HEK293T (cell line): ENCODE measurements at places on chromosomes 6 and 20.

DNA sequence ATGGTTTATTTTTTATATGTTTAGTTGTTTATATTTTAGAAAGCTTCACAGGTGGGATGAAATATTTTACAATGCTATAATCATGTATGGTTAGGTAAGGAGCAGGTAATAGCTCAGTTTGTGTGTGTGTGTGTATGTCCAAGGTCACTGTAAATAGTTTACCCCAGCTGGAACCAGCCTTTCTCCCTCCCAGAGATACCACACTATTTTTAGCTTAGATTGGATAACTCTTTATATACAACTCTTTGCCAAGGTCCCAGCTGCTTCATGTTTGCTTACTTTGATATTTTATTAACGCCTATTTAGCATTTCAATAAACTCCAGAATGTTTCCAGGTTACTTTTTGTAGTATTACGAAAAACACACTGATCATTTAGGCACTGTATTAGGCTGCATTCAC lies 1.8 kb upstream of the PEX7 start:
- no peak for DNase-seq

DNA sequence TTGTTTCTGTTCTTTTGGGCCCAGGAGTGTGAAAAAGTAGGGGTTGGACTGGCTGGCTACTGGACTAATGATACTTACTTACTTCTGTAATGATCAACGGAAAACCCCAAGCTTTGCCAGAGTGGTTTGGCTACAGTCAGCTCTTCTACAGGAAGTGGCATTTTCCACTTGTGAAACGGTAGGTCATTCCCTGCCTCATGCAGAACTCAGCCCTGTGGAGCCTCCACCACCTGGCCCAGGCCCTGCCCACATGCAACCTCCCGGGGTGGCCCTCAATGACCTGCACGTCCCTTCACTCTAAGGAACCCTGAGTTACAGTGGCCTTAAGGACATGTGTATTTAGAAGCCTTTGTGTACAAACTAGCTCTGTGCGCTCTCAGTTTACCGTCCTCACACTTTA lies 140.4 kb downstream of the DTNBP1 start:
- no peak for DNase-seq

DNA sequence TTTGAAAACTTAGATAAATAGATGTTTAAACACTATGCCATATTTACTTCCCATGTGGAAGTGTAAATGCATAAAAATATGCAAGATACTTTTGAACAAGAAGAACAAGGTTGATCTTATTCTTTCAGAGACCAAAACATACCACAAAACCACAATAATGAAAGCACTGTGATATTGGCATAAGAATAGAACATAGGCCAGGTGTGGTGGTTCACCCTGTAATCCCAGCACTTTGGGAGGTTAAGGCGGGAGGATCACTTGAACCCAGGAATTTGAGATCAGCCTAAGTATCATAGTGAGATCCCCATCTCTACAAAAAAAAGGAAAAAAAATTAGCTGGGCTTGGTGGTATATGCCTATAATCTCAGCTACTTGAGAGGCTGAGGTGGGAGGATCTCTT lies 66.5 kb downstream of the KCNS1 start:
- no peak for DNase-seq

DNA sequence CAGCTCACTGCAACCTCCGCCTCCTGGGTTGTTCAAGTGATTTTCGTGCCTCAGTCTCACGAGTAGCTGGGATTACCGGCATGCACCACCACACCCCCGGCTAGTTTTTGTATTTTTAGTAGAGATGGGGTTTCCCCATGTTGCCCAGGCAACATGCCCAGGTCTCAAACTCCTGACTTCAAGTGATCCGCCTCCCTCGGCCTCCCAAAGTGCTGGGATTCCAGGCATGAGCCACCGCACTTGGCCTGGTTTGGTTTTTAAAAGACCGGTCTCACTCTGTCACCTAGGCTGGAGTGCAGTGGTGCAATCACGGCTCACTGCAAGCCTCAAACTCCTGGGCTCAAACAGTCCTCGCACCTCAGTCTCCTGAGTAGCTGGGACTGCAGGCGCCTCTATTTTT lies 40.1 kb downstream of the VSTM2L start:
- no peak for DNase-seq

DNA sequence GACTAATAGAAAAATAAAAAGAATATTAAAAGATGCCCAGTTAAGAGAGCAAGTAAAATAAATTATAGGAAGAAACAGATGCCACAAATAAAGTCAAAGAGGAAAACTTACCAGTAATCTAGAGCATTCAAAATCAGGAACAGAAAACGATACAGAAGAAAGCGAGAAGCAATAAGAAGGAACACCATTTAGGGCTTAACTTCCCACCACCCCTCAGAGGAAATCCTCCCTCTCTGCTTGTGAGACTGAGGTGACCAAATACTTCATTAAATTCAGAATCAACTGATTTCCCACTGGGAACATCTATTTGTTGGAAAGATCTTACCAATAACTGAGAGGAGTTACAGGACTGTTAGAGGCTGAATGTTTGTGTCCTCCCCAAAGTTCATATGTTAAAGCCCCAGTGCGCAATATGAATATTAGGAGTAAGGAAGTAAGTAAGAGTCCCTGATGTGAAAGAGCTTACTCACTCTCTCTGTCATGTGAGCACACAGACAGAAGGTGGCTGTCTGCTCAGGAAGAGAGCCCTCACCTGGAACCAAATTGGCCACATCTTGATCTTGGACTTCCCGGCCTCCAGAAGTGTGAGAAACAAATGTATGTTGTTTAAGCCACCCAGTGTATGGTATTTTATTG lies 19.5 kb downstream of the KATNA1 start:
- no peak for DNase-seq

- DNase-seq, result no peak
Measured at GRCh38 chr6:168217880-168218537, 101.6 kb downstream of the DACT2 start.

DNA sequence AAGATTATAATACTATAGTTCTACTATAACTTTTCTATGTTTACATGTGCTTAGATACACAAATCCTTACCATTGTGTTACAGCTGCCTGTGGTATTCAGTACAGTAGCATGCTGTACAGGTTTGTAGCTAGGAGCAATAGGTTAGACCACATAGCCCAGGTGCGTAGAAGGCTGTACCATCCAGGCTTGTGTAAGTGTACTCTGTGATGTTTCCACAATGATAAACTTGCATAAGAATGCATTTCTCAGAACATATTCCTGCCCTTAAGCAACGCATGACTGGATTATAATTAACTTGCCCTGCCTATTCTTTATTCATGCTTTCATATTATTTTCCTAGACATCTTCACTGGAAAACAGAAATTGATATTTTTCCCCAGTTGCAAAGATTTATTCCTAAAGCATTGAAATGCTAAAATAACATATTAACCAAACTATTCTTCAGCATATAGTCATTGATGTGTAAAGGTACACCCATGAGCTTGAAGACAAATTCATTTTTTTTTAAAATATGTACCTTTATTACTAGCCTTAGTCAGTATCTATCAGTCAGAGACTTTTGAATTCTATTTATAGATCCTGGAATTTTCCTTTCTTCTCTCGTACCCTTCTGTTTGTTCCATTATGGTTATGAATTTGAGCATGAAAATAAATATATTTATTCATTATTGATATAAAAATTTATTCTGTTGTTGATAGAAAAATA lies 7.2 kb upstream of the CTAGE9 start:
- no peak for DNase-seq

GRCh38 chr20:14817101-14817500 lies 479.7 kb upstream of the FLRT3 start:
- DNase-seq, result no peak

DNA sequence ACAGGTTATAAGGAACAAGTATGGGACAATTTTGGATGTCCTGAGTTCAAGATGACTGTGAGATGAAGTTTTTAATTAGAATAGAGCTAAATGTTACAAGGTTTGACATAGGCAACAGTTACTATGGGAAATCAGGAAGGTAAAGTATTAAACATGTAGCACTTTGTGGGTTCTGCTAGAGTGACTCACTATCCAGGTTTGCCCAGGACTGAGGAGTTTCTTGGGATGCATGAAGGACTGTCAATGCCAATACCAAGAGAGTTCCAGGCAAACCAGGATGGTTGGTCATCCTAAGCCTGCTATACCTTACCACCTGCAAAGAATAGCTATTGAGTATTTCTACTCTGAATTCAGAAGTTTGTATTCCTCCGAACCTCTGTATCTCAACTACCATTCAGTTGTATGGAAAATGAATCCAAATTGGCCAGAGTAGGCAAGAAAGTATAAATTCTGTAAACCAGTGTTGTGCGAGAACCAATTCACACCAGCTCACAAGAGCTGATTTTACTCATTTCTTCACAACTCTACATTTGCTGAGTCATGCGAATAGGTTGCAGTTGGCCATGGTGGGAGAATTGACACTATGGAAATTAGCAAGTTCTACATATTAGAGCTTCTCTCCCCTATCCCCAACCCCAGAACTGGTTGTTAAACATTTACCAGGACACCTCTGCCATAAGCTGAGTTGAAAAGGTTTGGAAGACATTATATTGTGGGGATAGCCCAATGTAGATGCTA lies 449.5 kb downstream of the PLCB1 start:
- DNase-seq, result no peak

DNA sequence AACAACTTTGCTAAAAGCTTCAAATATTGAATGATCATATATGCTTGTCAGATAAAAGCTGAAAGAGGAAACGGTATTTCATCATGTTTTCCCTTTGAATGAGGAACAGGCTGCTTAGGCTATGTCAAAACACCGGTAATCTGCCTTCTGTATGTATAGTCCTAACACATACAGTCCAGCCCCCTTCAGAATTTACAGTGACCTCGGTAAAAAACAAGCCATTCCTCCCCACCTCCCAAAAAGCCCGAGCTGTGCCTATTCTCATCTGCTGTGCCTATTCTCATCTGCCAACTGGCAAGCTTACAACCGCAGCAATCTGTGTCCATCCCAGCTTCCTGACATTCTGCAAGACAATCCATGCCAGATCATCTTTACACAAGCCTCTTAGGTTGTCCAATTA lies 26.8 kb upstream of the UBE2J1 start:
- no peak for DNase-seq

- DNase-seq, result no peak
Measured at GRCh38 chr6:165833355-165833754, 170.3 kb upstream of the PDE10A start.

DNA sequence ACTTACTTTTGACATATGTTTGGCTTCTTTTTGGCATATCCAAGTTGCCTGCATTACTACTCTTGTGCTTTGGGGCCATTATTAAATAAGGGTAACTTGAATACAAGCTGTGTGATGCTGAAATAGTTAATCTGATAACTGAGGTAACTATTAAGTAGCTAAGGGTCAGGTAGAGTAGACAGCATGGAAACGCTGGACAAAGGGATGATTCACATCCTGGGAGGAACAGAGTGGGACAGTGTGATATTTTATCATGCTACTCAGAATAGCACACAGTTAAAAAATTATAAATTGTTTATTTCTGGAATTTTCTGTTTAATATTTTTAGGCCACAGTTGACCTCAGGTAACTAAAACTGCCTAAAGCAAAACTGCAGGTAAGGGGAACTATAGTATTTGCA lies 483.9 kb downstream of the RFPL4B start:
- DNase-seq, result no peak
